ENCODE measurements at places on chromosomes 1 and 21.

DNA sequence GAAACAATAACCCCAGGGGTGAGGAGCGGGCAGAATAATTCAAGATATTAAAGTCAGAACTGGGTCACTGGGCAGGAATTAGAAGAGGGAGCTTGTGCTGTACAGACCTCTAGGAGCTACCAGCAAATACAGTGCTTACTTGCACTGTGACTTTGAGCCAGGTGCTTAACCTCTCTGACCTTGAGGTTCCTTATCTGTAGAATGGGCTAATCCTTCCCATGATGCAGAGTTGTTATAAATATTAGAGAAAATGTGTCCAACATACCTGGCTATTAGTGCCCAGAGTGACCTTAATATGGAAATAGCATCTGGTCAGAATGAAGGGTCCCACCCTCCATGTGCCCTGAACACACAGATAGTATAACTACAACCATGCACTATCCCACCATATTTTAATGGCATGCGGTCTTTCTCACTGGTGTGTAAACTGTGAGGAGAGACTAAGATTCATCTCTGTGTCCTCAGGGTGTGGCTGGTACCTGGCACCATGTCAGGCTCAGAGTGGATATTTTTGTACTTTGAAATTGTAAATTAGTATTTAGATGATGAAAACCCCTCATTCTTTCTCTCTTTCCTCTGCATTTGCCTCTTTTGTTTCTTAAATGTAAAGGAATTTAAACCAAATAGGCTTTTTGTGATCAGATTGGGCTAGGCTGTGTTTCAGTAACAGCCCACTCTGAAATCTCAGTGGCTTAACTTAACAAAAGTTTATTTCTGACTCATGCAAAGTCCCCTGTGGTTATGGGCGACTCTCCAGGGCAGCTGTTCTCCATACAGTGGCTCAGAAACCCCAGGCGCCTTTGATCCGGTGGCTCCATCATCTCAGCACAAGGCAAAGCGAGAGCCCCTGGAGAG, 60.0 kb upstream of the ROR1 start:
- no peak for DNase-seq

GRCh38 chr1:155326020-155326526, 5.4 kb downstream of the RUSC1 start:
- no peak for DNase-seq

DNA sequence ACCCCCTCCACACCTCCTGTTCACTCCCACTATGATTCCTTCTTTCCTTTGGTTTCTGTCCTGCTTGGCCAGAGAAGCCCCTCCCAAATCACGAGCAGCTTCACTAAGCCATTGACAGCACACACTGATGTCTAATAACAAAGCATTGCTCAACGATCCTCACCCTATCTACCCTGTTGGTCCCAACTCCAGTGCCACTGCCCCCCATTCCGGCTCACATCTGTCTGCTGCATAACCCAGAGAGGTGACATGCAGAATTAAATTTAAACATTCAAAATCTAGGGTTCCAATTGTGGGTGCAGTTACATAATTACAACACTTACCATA, 236.9 kb downstream of the TTLL7 start:
- DNase-seq: no peak

- no peak for DNase-seq
Measured at GRCh38 chr1:24413350-24414163, at the start of gene STPG1. Gene STPG1 (minus strand): TSS chr1:24413782. CDS start chr1:24401388, 12,394 bp downstream.

- no peak for DNase-seq
Measured at GRCh38 chr1:6248932-6249738, 5.2 kb downstream of the HES3 start.

GRCh38 chr1:92832537-92833114, 786 bp downstream of the RPL5 start:
- DNase-seq: no peak

GRCh38 chr1:91876040-91876470, 9.9 kb downstream of the TGFBR3 start:
- DNase-seq: no peak

DNA sequence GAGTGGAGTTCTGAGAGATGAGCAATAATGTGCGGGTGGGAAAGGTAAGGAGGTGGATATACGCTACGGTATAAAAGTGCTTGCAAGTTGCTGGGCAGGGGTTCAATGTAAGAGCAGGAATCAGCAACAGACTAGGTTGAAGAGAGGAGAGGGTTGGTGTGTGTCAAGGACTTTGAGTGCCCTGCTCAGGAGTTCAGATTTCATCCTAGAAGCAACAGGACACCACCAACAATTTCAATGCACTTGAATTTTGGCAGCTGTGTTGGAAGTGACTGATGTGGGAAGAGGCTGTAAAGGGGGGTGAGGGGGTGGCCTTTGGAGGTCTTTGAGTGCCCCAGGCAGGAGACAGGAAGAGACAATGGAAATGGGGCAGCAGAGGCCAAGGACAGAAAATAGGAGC, 57.3 kb downstream of the RHOU start:
- DNase-seq: no peak

- DNase-seq: no peak
Measured at GRCh38 chr1:200916152-200916551, 21.5 kb downstream of the INAVA start.

GRCh38 chr1:2465371-2466269, 10.5 kb upstream of the PLCH2 start:
- no peak for DNase-seq

DNA sequence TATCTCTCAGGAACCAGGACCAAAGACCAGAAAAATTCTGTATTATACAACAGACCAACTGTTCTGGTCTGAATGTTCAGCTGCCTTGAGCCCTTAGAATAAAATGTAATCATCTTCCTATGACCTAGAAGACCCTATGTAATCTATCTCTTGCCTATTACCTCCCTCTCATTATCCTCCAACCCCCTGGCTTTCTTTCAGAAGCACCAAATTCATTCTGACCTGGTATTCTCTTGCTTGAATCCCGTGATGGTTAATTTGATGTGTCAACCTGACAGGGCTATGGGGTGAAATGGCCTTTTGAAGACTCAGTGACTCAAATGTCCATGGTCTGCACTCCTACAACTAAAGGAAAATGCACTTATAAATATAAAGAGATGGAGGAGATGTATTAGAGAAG, 21.8 kb upstream of the FBXO28 start:
- no peak for DNase-seq

Data from NCI-H1694 treated with DMSO at 0.1 percent for 48 hours (cell line).